ENCODE measurements at places on chromosomes 1 and 21. TPM values are rescaled to one million over a fixed set of nuclear protein-coding genes. Genes with fewer than 3 reads are reported as not detected.

Gene CD52
- total RNA-seq, result 12.2 TPM

Gene GUCA2B
- not detected for total RNA-seq

Gene HSPA13
- total RNA-seq, result 13.2 TPM

Gene RCSD1
- 33.3 TPM for total RNA-seq

Gene HUNK
- total RNA-seq, result 0.16 TPM

Gene RGS5
- 104 TPM for total RNA-seq

Gene SMCP
- not detected for total RNA-seq

Gene LHX8
- not detected for total RNA-seq

Gene RGSL1
- 3.6 TPM for total RNA-seq

Gene DMRTA2
- not detected for total RNA-seq

Gene MTFR1L
- total RNA-seq, result 89.5 TPM

Gene ZC3H12A
- total RNA-seq, result 17.3 TPM

Gene ZBTB8A
- total RNA-seq, result 8.2 TPM

Gene NDUFV3
- 51.3 TPM for total RNA-seq

Gene SPRR3
- total RNA-seq, result not detected
